Calu3 (cell line): ENCODE measurements at places on chromosomes 5 and 9.
A peak's percentile ranks its signal among the peaks of the same experiment; 100 is the strongest.

GRCh38 chr5:61254969-61255555, 77.0 kb upstream of the ZSWIM6 start:
- peak; percentile 53 for DNase-seq

DNA sequence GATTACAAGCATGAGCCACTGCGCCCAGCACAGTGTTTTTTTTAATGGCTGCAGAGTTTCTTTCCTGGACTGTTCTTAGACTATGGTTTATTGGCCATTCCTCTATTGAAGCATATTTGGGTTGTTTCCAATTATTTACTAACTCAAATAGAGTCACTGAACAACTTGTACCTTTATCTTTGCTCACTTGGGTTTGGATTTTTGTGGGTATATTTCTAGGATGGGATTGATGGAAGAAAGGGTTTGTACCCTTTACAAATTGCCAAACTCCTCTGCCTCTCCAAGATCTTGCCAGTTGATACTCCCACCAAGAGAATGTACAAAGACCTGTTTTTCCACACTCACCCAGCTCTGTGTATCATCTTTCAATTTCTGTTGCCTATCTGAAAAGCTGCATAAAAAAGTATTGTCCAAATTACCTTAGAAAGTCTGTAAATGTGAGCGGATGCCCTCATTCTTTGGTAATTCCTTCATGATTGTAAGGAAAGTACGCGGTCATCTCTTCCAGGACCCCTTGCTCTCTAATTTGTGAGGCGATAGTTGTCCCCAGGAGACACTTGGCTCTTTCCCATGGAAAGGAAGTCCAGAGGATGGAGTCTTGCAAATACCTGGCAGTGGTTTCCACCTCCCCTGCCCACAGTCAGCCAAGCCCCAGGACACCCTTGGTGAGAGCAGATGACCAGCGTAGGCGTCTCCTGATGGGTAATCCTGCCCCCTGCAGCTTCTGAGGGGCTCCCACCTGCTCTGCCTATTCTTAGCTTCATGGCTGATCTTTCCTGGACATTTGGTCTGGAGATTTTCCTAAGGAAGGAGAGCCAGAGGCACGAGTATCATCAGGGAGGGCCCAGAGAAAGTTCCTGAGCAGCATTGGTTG, 33.0 kb downstream of the ARHGEF37 start:
- no peak for DNase-seq

DNA sequence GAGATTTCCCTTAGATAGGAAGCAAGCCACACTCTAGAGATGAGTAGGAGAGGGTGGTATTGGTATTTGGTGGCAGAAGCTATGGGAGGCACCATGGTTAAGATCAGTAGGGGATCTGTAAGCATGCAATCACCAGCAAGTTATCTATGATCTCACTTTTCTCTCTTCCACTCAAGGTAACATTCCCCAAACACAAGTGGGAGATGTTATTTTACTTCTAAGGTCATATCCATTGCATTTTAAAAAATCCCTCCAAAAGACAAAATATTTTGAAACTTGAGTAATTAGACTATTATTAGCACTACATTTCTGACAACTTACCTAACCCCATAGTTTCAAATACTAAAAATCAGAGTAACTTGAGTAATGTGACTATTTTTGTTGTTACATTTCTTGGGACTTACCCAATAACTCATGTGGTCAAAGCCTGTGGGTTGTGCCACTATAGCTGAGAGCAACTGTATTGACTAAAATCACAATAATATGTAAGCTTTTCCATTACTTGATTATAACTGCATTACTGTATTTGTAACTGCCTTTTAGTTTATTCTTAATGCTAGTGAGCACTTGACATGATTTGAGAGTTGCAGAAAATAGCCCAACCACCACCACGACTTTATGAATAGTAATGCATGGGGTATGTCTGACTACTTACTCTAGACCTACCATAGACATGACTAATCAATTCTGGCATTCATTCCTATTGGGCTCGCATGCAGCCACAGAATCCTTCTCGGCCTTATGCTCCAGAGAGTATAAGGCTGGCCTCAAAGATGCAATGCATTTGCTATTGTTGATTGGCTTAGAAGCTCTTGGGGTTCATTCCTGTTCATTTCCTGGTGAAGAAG, 264.7 kb downstream of the TRIM32 start:
- DNase-seq = no peak

DNA sequence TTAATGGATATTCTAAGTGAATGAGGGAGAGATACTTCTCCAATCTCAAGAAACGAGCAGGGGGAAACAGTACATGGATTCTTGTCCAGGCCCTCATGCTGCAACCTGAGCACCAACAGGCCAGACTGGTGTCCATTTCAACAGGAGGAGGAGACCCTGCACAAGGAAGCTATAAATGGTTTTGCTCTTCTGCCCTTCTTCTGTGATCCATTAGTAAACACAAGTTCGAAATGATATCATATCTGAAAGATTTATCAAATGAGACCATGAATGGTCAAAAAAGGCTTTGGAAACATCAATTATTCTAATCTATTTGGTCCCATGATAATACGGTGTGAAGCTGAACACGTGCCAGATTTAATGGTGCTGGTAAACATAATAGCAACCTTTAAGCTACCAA, 109.8 kb downstream of the NR6A1 start:
- no peak for DNase-seq

GRCh38 chr5:61884252-61884855, 421.7 kb upstream of the KIF2A start:
- DNase-seq = no peak

GRCh38 chr5:137296213-137296781, 202.8 kb downstream of the SPOCK1 start:
- no peak for DNase-seq
